ENCODE measurements at places on chromosomes 2 and 18.
A peak's percentile ranks its signal among the peaks of the same experiment; 100 is the strongest.

DNA sequence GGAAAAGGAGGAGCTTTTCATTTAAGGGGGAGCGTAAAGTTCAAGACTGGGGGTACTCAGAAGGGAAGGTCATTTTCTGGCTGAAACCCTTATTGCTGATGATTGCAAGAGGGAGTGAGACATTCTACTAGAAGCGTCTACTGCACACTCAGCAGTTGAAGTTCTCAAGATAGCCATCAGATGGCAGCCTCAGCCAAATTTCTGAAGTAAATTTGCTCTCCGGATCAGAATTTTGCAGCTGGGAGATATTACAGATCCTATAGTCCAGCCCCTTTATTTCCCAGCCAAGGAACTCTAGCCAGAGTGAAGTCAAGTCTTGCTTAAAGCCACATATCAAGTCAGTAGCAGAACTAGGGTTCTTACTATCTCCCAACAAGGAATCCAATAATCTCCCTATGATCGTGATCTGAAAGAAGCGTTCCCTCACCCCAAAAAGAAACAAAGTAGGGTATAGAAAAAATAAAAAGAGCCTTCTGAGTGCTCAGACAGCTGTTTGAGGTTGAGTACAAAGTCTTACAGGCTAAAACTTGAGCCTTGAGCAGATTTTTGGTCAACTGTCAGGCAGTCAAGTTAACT is 24.0 kb downstream of the RAX start:
- H3K27ac ChIP-seq = no peak overlapping the region
- H3K27me3 ChIP-seq = no peaks in the 10 kb centered on the region
- H3K4me3 ChIP-seq = no peak overlapping the region
- H3K4me1 ChIP-seq = no peaks in the 10 kb centered on the region
- DNase-seq = peak; percentile 70
- no peaks in the 10 kb centered on the region for H3K36me3 ChIP-seq

DNA sequence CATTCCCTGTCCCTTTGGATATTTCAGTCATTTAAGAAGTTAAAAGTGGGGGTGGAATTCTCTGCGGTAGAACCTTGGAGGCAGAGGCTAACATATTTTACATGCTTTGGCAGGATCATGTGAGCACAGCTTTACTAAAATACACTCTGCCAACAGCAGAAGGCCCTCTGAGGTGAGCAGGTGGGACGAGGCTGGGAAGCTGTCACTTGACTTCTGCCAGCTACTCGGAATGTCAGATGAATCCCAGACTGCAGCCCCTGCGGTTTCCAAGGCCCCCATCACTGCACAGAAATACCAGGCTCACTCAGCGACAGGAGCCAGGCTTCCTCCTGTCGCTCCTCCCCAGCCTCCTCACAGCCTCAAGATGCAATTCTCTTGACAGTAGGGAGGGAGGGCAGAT is 220.9 kb upstream of the REV1 start:
- H3K27me3 ChIP-seq = no peaks in the 10 kb centered on the region
- no peak for DNase-seq
- no peak overlapping the region for H3K4me3 ChIP-seq
- no peaks in the 10 kb centered on the region for H3K36me3 ChIP-seq

DNA sequence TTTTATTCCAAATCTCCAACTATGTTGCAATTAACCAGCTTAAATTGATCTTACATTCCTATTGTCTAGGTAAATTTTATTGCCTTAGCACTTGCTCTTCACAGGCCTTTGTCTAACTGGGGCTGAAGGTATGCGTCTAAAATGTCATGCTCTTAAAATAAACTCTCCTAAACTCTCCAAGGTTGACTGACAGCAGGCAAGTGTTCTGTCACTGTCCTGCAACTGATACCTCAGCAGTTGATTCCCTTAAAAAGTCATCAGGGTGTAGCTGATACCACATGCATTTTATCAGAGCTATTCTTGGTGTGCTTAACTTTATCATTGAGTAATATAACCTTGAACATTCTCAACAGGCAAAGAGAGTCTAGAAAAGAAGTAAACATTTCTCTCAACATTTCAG is 680 bp downstream of the TTN start:
- no peaks in the 10 kb centered on the region for H3K36me3 ChIP-seq
- H3K4me1 ChIP-seq = peaks cover 13% of the 10 kb centered on the region
- no peak for DNase-seq
- H3K27me3 ChIP-seq = no peaks in the 10 kb centered on the region
- H3K27ac ChIP-seq = no peak overlapping the region

DNA sequence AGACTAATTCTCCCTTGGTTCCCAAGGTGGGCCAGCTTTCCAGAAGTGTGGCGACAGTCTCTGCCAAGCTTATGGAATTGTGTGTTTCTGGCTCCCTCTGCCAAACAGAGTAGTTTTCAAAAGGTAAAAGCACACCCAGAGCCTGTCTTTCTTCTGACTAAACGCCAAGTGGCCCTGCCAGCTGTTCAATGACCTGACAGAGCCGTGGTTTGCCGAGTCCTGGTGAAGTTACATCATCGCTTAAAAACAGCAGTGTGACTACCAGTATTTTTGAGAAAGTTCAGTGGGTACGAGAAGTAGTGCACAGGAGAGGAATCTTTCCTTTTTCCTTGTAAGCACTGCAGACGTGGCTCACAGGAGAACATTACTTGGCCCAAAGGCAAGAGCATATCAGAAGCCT is 1.9 kb downstream of the PER2 start:
- no peak overlapping the region for H3K27ac ChIP-seq
- DNase-seq = no peak
- no peaks in the 10 kb centered on the region for H3K36me3 ChIP-seq
- no peak overlapping the region for H3K4me3 ChIP-seq
- H3K4me1 ChIP-seq = peaks cover 8% of the 10 kb centered on the region

DNA sequence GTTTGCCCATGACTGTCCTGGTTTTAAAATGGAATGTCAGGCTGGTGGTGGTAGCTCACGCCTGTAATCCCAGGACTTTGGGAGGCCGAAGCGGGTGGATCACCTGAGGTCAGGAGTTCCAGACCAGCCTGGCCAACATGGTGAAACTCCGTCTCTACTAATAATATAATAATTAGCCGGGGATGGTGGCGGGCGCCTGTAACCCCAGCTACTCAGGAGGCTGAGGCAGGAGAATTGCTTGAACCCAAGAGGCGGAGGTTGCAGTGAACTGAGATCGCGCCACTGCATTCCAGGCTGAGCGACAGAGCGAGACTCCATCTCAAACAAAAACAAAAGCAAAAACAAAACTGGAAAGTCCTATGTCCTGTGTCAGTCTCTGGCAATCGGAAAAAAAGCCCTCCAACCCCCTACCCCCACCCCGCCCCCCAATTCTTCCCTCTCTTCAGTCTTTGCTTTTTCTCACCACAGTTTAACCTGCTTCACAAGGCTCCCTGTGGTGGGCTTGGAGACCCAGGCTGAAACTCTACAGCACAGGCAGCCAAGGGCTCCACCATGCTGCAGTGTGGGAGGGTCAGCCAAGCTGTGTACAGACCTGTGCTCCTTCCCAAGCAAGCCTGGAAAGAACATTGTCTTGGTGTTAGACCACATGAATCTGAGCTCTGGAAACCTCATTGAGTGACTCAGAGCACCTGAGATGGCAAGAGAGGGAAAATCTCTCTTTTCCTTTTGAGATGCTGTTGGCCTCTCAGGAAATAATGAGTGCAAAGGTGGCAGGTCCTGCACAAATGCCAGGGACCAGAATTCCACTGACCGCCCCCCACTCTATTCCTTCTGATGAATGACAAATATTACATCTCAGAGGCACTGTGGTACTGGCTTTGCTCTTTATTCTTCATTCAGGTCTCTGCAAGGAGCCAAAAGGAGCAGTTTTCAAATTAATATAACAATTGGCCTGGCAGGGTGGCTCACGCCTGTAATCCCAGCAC is 16.7 kb downstream of the MYCN start:
- H3K36me3 ChIP-seq = no peaks in the 10 kb centered on the region
- H3K4me3 ChIP-seq = no peak overlapping the region
- DNase-seq = no peak

DNA sequence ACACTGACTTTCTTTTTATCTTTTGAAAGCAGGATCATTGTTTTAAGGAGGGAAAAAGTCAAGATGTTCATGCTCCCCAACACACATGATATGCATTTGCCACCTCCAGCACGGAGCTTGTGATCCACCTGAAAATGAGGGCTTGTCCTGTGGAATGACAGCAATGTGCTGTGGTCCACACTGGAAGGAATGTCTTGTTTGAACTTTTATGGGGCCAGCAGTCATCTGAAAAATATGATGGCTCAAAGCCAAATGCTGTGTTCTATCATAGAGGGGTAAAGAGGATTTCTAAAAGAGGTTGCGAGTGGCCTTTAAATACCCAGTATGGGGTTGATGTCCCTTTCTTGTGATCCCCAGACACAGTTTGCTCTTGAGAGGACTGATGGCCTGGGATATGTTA is 226.5 kb upstream of the SPRED2 start:
- no peaks in the 10 kb centered on the region for H3K36me3 ChIP-seq
- no peaks in the 10 kb centered on the region for H3K4me1 ChIP-seq
- DNase-seq = no peak
- H3K27me3 ChIP-seq = no peaks in the 10 kb centered on the region
- H3K4me3 ChIP-seq = no peak overlapping the region

GRCh38 chr18:41263956-41264355 is 691.1 kb upstream of the PIK3C3 start:
- H3K36me3 ChIP-seq = no peaks in the 10 kb centered on the region
- H3K27ac ChIP-seq = no peak overlapping the region
- no peak for DNase-seq
- H3K4me3 ChIP-seq = no peak overlapping the region
- no peaks in the 10 kb centered on the region for H3K4me1 ChIP-seq
- no peaks in the 10 kb centered on the region for H3K27me3 ChIP-seq

GRCh38 chr2:3727397-3728045 is 24.1 kb downstream of the DCDC2C start:
- DNase-seq = no peak
- H3K27ac ChIP-seq = no peak overlapping the region
- no peaks in the 10 kb centered on the region for H3K36me3 ChIP-seq
- no peaks in the 10 kb centered on the region for H3K4me1 ChIP-seq
- H3K27me3 ChIP-seq = no peaks in the 10 kb centered on the region

DNA sequence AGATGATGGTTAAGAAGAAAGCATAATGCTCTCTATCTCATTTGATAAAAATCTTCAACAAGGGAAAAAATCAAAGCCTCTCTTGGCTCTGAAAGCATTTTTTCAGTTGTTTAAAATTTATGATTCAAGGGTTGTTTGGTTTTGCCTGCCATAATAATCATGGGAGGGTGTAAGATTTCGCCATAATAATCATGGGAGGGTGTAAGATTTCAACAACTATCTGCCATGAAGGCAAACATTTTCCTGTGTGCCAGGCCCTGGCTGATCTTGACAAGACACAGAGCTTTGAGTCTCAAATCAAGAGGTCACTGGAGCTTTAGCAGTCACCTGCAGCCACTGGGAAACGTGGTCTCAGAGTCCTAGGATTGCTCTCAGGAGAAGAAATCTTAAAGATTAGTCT is 175.1 kb upstream of the PIEZO2 start:
- no peaks in the 10 kb centered on the region for H3K36me3 ChIP-seq
- no peak for DNase-seq
- no peaks in the 10 kb centered on the region for H3K27me3 ChIP-seq
- peaks cover 17% of the 10 kb centered on the region for H3K4me1 ChIP-seq

Data from MM.1S (cell line).